Kidney glomerular epithelial cell (primary cell): ENCODE measurements at places on chromosomes 16 and 17.

- peak; percentile 60 for DNase-seq
These were observed 6.2 kb downstream of the SLC12A3 start for GRCh38 chr16:56871172-56871593.

GRCh38 chr16:20761175-20761574 is 2.6 kb upstream of the ACSM3 start:
- DNase-seq = no peak

GRCh38 chr17:75130632-75131277 is 787 bp downstream of the NT5C start:
- DNase-seq = peak; percentile 73

GRCh38 chr17:61399131-61400065 is at the start of gene TBX2:
Gene TBX2 (plus strand): TSS chr17:61399843. CDS start chr17:61400177, 334 bp downstream.
- DNase-seq = peak; percentile 76

DNA sequence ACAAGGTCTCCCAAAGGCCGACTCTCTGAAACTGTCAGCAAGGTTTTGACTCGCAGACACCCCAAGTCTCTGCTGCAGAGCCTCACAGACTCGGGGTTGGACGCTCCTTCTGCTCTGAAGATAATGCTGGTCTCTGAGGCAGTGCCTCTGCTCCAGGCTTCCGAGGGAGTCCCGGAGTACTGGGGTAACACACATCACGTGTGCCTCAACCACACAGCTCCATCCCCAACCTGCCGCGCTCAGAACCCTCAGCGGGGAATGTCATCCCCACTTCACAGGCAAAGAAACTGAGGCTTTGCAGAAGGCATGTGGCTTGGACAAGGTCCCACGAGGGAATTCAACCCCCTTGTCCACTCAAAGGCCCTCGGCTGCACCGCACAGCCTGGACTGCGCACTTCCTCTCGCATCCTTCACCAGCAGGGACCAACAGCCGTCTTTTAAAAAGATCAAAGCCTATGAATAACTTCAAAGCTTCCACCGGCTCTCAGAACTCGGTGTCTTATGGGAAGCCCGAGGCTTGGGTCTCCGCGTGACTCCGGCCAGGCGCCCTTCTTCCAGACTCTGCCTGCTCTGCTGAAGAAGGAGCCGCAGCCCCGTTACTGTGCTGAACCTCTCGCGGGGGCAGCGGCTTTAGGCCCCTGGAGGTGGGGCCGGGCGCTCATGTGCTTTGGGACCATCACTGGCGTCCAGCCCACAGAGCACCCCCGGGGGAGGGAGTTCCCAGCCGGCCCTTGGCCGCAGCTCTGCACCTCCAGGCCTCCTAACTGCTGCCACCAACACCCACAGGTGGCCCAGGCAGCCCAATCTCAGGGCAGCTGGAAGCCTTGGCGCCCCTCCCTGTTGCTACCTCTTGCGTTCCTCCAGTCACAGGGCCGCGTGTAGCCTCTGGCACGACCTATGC is 2.2 kb downstream of the TMEM204 start:
- no peak for DNase-seq
